ENCODE measurements at places on chromosomes 16 and 17. TPM values are rescaled to one million over a fixed set of nuclear protein-coding genes. Genes with fewer than 3 reads are reported as not detected.

- no peak for DNase-seq
- H3K36me3 ChIP-seq = peaks cover 4% of the 10 kb centered on the region
- no peaks in the 10 kb centered on the region for H3K27me3 ChIP-seq
- no peak overlapping the region for H3K4me3 ChIP-seq
- peaks cover 22% of the 10 kb centered on the region for H3K4me1 ChIP-seq
Observed at GRCh38 chr16:67664258-67664657, 2.3 kb downstream of the ENKD1 start.

The RNF227 gene
- 4.1 TPM for total RNA-seq

- no peak overlapping the region for H3K4me3 ChIP-seq
- H3K36me3 ChIP-seq = no peaks in the 10 kb centered on the region
- H3K27ac ChIP-seq = no peak overlapping the region
- DNase-seq = peak; percentile 5
Observed at GRCh38 chr16:56041556-56042140, 149.6 kb upstream of the GNAO1 start.

The IL32 gene
- total RNA-seq = 1,056 TPM

DNA sequence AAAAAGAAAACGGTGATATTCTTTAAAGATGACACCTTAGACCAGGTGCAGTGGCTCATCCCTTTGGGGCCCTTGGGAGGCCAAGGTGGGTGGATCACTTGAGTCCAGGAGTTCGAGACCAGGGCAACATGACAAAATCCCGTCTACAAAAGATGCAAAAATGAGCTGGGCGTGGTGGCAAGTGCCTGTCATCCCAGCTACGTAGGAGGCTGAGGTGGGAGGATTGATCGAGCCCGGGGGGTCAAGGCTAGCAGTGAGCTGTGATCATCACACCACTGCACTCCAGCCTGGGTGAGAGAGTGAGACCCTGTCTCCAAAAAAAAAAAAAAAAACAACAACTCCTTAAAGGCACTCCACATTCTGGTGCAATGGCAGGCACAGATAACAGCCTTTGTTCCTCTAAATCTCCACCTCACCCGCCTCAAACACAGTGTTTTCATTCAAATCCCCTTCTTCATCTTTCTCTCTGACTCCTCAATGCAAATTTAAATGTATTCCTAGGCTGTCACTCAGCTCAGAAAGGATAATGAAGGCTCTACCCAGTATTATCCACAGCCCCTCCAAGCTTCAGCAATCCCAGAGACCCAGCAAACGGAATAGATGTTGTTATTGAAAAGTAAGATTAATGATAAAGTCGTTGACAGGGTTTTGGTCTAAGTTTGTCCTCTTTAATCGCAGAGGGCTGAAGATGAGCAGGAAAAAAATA lies 56.2 kb upstream of the CACNG5 start:
- DNase-seq = no peak
- no peak overlapping the region for H3K27ac ChIP-seq
- no peak overlapping the region for H3K4me3 ChIP-seq
- H3K4me1 ChIP-seq = no peaks in the 10 kb centered on the region

GRCh38 chr17:11823862-11824261 lies 173.4 kb downstream of the ZNF18 start:
- no peaks in the 10 kb centered on the region for H3K4me1 ChIP-seq
- no peak overlapping the region for H3K27ac ChIP-seq
- DNase-seq = no peak
- no peaks in the 10 kb centered on the region for H3K27me3 ChIP-seq
- H3K4me3 ChIP-seq = no peak overlapping the region

The HOXB8 gene
- not detected for total RNA-seq

The KREMEN2 gene
- total RNA-seq = not detected

DNA sequence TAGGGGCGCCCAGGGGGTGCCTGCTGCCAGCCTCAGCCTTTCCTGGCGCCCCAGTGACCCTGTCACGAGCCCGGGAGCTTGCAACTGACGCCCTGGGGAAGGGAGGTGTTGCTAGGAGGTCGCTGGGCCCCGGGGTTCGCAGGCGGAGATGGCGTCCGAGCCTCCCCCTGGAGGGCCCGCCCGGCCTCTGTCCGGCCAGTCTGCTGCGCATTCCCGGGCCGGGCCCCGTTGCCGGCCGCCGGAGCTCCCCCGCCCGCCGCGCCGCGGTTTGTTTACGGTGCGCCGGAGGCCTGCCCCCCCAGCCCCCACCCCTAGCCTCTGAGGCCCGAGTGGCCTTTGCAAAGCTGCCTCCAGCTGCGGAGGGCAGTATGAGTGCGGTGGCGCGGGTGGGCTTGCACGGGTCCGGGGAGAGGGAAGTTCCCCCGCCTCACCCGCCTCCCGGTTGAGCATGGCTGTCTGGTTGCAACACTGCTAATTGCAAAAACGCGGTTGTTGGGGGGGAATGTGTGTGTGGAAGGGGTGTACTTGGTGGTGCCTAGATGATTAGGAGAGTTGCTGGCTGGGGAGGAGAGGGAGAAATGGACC lies 514 bp downstream of the THRA start:
- H3K4me1 ChIP-seq = peaks cover 45% of the 10 kb centered on the region
- no peaks in the 10 kb centered on the region for H3K27me3 ChIP-seq
- peak; percentile 30 for DNase-seq
- no peaks in the 10 kb centered on the region for H3K36me3 ChIP-seq
- H3K27ac ChIP-seq = peak overlapping the region; percentile 76

DNA sequence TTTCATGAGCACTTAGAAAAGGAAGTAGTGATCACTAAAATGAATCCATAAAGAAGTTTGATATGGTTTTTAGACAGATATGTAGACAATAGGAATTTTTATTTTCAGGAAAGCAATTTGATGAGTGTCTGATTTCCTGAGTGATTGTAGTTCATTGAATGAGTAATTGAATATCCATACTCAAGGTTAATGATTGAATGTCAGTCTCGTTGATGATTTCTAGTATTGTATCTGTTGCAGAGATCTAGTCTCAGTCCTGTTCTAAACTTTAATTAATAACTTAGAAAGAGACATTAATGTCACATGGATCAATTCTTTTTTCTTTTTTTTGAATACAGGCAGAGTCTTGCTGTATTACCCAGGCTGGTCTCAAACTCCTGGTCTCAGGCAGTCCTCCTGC lies 78.3 kb downstream of the NLK start:
- no peak overlapping the region for H3K4me3 ChIP-seq
- DNase-seq = no peak
- H3K27ac ChIP-seq = no peak overlapping the region
- H3K36me3 ChIP-seq = peaks cover 9% of the 10 kb centered on the region
- no peaks in the 10 kb centered on the region for H3K27me3 ChIP-seq

DNA sequence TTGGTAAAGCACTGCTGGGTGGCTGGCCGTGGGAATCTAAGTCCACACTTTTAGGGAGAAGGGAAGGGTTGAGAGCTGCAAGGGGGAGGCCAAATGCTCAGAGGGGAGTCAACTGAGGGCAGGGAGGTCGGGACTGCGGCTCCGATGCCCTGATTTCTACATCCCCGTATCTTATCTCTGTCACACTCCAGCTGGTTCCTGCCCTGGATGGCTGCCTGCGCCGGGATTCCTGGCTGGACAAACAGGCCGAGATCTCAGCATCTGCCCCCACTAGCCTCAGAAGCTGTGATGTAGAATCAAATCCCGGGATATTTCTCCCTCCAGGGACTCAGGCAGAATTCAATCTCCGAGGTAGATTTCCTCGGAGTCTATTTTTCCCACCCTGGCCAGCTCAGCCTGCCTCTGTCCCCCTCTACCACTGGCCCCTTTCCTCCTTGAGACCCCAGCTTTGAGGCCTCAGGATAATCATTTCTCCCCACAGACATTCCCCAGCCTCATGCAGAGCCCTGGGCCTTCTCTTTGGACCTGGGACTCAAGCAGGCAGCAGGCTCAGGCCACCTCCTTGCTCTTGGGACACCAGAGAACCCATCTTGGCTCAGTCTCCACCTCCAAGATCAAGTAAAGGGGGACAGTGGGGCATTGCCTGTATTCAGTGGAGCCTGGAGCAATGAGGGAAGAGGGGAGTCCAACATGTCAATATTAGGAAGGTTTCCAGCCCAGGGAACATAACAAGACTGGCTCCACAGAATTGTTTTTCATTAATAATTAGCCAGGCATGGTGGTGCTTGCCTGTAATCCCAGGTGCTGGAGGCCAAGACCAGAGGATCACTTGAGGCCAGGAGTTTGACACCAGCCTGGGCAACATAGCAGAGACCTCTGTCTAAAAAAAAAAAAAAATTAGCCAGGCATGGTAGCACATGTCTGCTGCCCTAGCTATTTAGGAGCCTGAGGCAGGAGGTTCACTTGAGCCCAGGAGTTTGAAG lies 1.8 kb downstream of the SHBG start:
- no peaks in the 10 kb centered on the region for H3K27me3 ChIP-seq
- DNase-seq = no peak
- H3K36me3 ChIP-seq = no peaks in the 10 kb centered on the region
- peaks cover 7% of the 10 kb centered on the region for H3K4me1 ChIP-seq

GRCh38 chr16:70428178-70428998 lies 10.5 kb downstream of the ST3GAL2 start:
- H3K27me3 ChIP-seq = no peaks in the 10 kb centered on the region
- H3K36me3 ChIP-seq = peaks cover 14% of the 10 kb centered on the region
- H3K27ac ChIP-seq = peak overlapping the region; percentile 88
- peaks cover 55% of the 10 kb centered on the region for H3K4me1 ChIP-seq
- peak overlapping the region; percentile 59 for H3K4me3 ChIP-seq
- DNase-seq = peak; percentile 76

The TP53TG3 gene
- not detected for total RNA-seq

DNA sequence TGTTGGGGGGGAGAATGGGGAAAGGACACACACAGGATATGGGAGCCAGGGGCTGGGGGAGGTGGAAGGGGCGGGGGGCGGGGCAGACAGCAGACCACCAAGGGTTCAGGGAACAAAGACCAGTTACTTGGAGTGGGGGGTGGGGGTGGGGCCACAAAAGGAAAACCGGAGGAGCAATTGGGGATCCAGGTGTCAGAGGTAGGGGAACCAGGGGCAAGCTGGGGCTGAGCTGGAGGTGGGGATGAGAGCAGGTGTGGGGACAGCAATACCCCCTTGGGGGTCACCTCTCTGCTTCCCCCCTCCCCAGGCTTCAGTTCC lies 1.4 kb upstream of the ORAI3 start:
- peaks cover 14% of the 10 kb centered on the region for H3K36me3 ChIP-seq
- no peaks in the 10 kb centered on the region for H3K27me3 ChIP-seq
- DNase-seq = no peak
- H3K27ac ChIP-seq = no peak overlapping the region
- peaks cover 14% of the 10 kb centered on the region for H3K4me1 ChIP-seq
- H3K4me3 ChIP-seq = no peak overlapping the region

DNA sequence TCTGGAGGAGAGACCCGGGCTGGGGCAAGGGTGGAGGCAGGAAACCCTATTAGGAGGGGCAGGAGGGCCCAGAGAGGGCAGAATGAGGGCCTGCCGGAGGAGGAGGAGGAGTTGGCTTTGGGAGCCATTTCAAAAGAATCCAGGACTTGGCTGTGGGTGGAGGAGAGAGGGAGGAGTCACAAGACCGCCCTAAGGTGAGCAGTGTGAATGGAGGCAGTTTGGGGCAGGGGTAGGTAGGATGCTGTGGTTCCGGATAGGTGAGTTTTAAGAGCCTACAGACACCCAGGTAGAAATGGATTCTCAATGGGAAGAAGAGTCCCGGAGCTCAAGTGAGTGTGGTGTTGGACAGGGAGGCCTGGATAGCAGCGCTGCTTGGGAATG lies 80.3 kb downstream of the ARHGAP23 start:
- H3K27ac ChIP-seq = no peak overlapping the region
- no peak for DNase-seq
- no peaks in the 10 kb centered on the region for H3K36me3 ChIP-seq
- peaks cover 10% of the 10 kb centered on the region for H3K4me1 ChIP-seq

DNA sequence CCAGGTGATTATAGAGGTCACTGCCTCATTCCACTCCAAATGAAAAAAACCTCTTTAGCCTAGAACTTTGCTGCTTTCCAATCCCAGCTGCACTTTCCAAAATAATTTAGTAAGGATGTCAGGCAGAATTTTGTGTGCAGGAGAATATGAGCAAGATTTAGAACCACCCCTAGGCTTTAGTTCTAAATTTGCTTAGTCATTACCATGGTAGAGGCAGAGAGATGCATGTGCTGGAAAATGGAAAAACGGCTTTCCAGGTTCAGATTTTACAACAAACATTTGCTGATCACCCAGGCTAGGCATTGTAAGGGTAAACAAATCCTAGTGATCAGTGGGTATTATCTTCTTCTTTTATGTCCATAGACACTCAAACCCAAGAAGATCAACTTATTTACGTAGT lies 6.3 kb downstream of the KRT26 start:
- H3K27me3 ChIP-seq = peaks cover 12% of the 10 kb centered on the region
- H3K4me3 ChIP-seq = no peak overlapping the region
- peaks cover 3% of the 10 kb centered on the region for H3K36me3 ChIP-seq
- H3K4me1 ChIP-seq = no peaks in the 10 kb centered on the region
- DNase-seq = no peak
- H3K27ac ChIP-seq = no peak overlapping the region

The CACNG1 gene
- total RNA-seq = not detected

- H3K4me3 ChIP-seq = no peak overlapping the region
- no peak for DNase-seq
- H3K27me3 ChIP-seq = no peaks in the 10 kb centered on the region
- H3K36me3 ChIP-seq = no peaks in the 10 kb centered on the region
- no peak overlapping the region for H3K27ac ChIP-seq
Observed at GRCh38 chr16:65666132-65666941, 544.5 kb upstream of the CDH11 start.

DNA sequence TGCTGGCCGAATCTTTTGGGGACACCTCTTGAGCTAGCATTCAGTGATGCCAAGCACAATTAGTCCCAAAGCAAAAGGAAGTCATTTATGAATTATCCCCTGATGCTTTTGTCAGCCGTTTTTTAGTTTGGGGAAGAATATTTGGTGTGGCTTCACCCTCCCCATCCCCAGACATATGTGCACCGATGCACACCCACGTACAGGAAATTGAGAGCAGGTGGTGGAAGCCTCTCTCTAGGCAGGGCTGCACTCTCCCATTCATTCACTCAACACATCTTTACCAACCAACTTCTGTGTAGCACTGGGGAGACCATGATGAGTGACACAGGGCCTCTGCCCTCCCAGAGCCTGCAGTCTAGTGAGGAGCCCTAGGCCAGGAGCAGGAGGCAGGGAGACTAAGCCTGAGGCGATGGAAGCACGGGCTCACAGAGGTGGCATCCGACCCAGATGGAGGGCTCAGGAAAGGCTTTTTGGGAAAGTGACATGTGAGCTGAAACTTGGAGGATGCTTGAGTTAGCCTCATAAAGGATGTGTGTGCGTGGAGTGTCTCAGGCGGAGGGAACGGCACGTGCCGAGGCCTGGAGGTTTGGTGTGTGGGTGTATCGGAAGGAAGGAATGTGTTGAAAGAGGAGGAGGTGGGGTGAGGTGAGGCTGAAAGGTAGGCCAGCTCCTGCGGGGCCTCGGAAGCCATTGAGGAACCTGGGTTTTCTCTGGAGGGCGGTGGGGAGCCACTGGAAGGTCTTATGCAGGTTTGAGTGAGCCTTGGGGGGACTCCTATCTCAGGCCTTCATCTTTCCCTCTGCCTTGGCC lies 43.8 kb downstream of the PSME3IP1 start:
- peak overlapping the region; percentile 44 for H3K4me3 ChIP-seq
- H3K36me3 ChIP-seq = peaks cover 4% of the 10 kb centered on the region
- peak overlapping the region; percentile 83 for H3K27ac ChIP-seq
- peaks cover 33% of the 10 kb centered on the region for H3K4me1 ChIP-seq

The MSLN gene
- total RNA-seq = not detected

The WWP2 gene
- 35.3 TPM for total RNA-seq

The WNT3 gene
- 0.06 TPM for total RNA-seq
